C1 segment of cervical spinal cord (tissue), 14 donors: ENCODE measurements at places on chromosomes 3 and 15.

DNA sequence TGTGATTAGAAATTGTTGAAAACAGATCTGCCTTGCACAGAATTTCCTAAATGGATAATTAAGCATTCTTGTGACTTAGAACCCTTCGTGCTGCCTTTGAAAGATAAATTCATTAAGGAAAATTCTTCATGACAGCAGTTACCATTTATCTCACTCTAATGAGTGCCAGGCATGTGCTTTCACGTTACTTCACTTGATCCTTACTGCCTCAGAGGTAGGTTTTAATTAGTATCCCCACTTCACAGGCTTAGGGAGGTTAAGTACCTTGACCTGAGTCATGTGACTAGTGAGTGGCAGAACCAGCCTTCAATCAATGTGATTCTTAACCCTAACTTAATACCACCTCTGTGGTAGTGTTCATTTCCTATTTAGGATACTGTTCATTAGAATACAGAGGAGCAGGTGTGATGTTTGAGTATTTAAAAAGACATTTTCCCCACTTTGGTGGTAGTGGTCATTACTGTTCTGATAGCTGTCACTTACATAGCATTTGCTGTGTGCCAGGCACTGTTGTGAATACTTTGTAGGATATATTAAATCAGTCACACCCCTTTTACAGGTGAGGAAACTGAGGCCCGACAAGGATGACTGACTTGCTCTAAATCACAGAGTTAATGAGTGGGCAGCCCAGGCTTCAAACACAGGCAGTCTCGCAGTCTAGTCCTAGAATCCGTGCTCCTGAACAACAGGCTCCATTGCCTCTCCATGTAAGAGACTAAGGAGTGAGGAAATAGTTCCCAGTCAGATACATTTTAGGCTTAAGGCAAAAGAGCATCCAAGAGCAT, 57.9 kb downstream of the RLBP1 start:
- no peak for DNase-seq

- no peak for DNase-seq
Measured at GRCh38 chr3:30186741-30187219, 419.6 kb upstream of the TGFBR2 start.

GRCh38 chr3:179309225-179310078, 13.4 kb upstream of the ZNF639 start:
- no peak for DNase-seq

GRCh38 chr3:178451799-178452198, 84.4 kb upstream of the KCNMB2 start:
- no peak for DNase-seq

DNA sequence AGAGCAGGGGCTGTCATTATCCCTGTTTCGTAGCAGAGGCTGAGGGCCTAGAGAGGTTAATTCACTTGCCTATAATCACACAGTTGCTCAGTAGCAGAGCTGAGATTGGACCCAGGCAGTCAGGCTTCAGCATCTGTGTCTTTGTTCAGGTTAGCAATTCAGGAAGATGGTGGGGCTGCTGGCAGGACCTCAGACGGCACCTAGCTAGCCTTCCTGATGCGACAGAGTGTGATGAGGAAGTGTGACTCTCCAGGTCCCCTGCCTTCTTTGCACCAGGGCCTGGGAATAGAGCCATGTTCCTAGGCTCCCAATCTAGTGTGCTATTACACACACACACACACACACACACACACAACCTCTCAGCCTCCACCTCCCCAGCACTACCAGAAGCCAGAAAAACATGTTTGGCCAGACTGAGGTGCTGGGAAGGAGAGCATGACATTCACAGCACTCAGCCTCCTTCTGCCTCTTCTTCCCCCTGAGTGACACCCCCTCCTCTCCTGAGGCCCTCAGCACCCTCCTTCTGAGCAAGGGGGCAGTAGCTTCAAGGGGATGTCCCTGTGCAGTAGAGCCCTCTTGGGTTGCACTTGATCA, 88.9 kb downstream of the TLE3 start:
- DNase-seq = no peak

DNA sequence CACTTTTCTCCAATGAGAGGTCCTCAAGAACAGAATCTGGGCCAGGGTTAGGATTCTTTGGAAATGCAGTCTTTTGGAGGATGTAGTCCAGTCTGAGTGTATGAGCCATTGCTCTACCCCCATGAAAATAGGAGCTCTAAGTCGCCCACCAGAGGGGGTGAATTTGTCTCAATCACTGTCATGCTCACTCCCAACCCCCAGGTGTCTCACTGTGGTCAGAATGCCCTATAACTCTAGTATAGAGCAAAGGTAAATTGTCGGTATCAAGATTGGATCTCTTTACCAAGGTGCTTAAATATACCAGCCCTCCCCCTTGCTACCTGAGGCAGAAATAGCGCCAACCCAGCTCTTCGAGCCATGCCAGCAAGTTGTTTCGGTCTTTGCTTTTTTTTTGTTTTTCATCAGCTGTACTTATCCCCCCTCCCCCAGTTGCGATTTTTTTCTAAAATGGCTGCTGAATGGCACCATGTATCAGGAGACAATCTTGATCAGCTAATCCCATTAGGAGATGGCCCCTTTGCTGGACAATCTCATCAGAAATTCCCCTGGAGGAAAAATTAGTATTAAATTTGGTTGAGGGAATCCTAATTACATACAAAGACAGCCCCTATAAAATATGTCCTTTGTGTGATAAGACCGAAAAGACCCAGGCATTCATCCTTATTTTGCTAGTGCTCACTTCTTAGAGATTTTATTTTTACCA, 130.7 kb downstream of the EBLN2 start:
- DNase-seq = no peak

- DNase-seq = no peak
Measured at GRCh38 chr3:37910671-37911400, 49.2 kb downstream of the CTDSPL start.

DNA sequence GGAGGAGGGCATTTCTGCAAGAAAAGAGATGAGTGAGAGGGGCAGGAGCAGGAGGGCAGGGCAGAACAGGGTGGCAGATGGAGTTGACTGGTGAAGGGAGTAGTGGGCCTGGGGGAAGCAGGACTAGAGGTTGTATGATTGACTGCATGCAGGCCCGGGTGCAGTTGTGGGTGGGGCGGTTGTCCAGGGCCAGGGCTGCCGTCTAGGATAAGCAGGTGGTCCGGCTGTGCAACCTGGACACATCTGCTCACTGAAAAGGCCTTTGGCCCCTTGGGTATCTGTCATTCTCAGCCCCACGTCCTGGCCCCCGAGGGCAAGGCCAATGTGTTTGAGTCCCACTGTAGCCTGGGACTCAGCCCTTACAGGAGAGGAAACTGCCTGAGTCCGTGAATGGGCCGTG, 25.4 kb downstream of the ALS2CL start:
- DNase-seq = no peak

- peak; percentile 19 for DNase-seq
Measured at GRCh38 chr15:97909291-97909891, 51.1 kb upstream of the ARRDC4 start.

DNA sequence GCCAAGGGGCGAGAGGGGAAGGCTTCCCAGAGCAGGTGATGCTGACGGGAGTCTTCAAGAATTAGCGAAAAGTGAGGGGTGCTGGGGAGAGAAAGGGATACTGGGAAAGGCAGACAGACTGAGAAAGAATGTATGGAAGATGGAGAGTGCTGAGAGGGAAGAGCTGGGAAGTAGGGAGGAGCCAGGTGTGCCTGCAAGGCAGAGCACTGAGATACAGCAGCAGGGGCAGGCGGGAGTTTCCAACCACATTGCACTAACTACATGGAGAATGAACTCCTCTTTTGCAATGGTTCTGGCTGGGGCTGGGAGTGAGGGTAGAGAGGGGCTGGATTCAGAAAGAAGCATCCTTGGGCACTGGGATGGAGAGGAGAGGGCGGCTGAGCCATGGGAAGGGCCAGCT, 16.0 kb upstream of the CRABP1 start:
- no peak for DNase-seq

GRCh38 chr3:76765511-76765910, 274.4 kb upstream of the ROBO2 start:
- DNase-seq = no peak

- DNase-seq = no peak
Measured at GRCh38 chr3:172869784-172870518, 119.4 kb downstream of the ECT2 start.

GRCh38 chr3:23776352-23776891, 29.3 kb upstream of the UBE2E1 start:
- no peak for DNase-seq

DNA sequence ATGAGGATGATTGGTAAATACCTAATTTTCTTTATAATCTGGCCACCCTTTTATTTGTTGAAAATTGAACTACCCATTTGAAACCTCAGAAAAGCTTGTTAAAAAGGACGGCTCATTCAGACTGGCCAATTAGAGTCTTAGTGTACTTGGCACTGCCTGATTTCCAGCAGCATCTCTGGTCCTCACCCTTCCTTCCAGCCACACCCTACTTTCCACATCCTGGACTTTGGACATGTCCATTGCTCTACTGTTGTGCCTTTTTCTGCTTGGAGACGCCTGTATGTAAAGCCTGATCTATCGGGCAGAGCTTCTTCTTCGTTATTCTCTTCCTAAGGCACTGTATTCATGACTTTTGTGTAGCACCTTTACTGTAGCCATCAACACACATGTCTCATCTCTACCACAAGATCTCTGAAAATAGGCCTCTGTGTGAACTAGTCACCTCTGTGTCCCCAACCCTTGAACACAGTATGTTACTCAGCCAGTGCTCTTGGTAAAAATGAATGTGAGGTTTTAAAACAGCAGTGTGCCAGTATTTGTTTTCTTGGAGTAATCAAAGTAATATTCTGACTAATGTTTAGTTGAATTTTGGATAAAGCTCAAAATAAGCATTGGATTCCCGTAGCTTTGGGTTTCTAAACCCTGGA, 6.8 kb downstream of the RBM5 start:
- DNase-seq = no peak

GRCh38 chr3:20747741-20748140, 561.7 kb upstream of the SGO1 start:
- DNase-seq = no peak

GRCh38 chr3:108940166-108940565, 13.5 kb downstream of the GUCA1C start:
- DNase-seq = no peak

GRCh38 chr3:87949879-87950208, 109.0 kb downstream of the CGGBP1 start:
- no peak for DNase-seq

GRCh38 chr3:19226479-19226878, 78.2 kb downstream of the KCNH8 start:
- DNase-seq = no peak

DNA sequence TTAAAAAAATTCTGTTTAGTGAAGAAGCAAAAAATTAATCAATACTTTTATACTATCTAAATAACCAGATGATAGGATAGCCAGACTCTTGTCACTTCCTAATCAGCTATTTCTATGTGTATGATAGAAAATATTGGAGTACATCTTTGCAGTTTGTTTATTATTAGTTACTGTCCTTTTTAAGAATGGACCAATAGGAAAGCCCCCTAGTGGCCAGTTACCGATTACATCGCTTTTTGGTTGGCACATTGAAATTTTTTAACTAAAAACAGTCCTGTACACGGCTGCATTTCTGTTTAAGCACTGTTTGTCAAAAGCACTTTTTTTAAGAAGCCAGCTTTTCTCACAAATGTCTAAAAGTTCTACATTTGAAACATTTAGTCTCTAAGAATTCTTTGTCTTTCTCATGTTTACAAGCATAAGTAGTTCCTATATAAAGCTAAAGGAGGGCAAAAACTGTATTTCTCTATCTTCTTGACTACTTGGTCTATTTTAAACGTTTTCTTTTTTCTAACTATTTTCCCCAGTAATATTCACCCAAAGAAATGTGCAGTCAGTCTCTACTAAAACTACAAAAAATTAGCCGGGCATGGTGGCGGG, 253.2 kb upstream of the LRTM1 start:
- no peak for DNase-seq

DNA sequence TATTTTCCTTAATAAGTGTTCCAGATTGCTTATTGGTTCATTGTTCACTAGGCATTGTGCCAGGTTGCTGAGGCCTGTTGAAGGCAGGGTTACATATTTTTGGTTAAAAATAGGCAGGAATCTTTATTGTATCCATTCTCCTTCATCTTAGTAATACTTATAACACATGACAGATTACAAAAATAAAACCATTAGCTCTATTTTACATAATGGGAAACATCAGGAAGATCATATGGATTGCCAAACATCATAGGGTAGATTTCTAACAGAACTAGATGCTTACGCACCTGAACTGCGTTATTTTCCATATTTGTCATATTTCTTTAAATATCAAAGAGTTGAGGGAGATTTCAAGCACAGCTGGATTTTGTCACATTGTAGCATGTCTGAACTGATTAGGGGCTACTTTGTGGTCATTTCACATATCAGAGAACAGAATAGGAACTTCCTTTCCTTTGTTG, 462.9 kb upstream of the SGO1 start:
- no peak for DNase-seq

- no peak for DNase-seq
Measured at GRCh38 chr3:186821429-186822387, 15.4 kb upstream of the RFC4 start.

DNA sequence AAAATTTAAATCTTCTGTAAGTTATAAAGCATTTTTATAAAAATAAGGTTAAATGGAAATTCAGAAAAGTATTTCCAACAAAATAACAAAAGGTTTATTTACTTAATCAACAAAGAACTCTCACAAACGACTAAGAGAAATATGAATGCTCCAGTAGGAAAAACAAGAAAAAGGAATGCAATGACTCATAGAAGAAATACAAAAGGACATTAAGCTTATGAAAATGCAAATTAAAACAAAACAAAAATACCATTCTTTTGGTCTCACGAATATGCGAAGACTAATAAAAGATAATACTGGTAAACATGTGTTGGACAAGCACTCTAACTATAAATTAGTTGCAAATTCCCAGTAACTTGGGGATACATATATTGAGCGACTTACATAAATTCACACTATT, 17.5 kb upstream of the TBC1D5 start:
- no peak for DNase-seq

DNA sequence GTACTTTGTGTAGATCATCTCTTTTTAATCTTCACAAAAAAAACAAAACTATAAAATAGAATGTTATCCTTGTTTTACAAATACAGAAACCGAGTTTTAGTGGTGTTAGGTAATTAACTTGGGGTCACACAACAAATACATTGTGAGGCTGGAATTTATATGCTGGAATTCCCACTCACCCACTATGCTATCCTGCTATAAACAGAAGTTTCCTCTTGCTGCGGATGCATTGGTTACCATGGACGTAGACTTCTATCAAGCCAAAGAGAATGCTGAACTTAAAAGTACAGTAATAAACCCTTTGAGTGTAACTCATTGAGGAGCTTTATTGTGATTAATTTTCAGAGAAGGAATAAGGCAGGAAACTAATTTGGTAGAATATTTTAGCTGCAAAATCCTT, 9.2 kb downstream of the SNAP23 start:
- no peak for DNase-seq

- DNase-seq = no peak
Measured at GRCh38 chr3:130428871-130429712, 83.6 kb downstream of the COL6A5 start.

- no peak for DNase-seq
Measured at GRCh38 chr3:127534564-127534963, 56.0 kb downstream of the TPRA1 start.

DNA sequence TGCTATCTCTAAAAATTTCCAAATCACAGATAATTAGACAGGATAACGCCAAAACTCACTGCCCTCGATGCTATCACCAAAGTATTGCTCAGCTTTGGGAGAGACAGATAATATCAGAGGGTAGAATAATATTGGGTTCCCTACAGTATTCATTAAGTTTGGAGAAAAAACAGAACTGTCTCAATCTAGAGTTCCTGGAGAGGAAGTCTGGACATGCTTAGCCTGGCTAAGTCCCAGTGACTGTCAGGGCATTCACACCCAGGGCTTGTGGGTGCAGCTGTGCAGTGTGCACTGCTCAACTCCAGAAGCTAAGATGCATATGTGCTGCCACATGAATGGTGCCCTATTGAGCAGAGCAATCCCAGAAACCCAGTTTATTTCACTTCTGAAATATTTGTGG, 459.6 kb upstream of the DPH6 start:
- DNase-seq = no peak
